ENCODE measurements at places on chromosomes 2 and 18. TPM values are rescaled to one million over a fixed set of nuclear protein-coding genes. Genes with fewer than 3 reads are reported as not detected.

DNA sequence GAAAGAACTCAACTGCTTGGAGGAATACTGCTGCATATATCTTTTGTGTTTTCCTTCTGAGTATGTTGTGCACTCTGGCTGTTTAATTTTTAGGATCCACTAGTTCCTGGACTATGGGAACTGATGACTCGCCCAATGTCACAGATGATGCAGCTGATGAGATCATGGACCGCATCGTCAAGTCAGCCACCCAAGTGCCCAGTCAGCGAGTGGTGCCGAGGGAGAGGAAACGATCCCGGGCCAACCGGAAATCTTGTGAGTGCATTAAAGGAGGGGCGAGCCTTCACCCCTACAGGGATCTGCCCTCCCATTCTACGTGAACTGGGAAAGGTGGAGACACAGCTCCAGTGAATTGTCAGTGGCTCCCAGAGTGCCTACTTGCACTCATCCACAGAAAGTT lies 59.6 kb downstream of the TPGS2 start:
- no peak for DNase-seq

The EPHA4 gene
- polyA plus RNA-seq: 12.3 TPM

GRCh38 chr2:127175751-127176354 lies 44.2 kb downstream of the CYP27C1 start:
- no peak for DNase-seq

The SGO2 gene
- polyA plus RNA-seq: 0.59 TPM

The CCL20 gene
- 0.20 TPM for polyA plus RNA-seq

- DNase-seq: no peak
These were observed 125.6 kb upstream of the CCDC150 start for GRCh38 chr2:196513796-196514526.

DNA sequence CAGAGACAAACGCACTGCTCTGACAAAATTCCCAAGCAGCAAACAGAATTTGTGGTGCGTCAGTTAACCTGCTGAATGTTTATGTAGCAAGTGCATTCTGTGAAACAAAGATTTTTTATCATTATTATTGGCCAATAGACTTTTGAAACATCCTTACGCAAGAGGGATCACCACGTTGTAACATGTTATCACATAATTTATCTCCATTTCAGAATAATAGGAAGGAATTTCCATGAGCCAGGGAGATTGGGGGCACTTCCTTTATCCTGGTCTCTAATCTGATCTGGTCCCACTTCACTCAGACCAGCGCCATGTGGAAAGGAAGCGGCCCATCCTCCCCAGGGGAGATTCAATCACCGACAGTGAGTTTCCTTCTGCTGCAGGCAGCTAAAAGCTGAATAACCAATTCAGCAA lies 166.1 kb downstream of the PID1 start:
- DNase-seq: no peak

The CYTIP gene
- polyA plus RNA-seq: 0.73 TPM

The CPLX4 gene
- polyA plus RNA-seq: not detected

GRCh38 chr18:76977108-76977621 lies 154.8 kb downstream of the ZNF236 start:
- no peak for DNase-seq

The TMEM169 gene
- 0.10 TPM for polyA plus RNA-seq

- DNase-seq: no peak
These were observed 2.0 kb upstream of the ANKRD62 start for GRCh38 chr18:12091538-12092141.

DNA sequence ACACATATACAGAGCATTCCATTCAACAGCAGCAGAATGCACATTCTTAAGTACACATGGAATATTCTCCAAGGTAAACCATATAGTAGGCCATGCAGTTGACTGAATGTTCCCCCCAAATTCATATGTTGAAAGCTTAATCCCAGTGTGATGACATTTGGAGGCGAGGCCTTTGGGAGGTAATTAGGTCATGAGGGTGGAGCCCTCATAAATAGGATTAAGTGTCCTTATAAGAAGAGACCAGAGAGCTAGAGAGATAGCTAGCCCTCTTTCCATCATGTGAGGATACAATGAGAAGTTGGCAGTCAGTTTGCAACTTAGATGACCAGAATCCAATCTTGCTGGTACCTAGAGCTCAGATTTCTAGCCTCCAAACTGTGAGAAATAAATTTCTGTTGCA lies 27.6 kb downstream of the TMEM185B start:
- DNase-seq: no peak

DNA sequence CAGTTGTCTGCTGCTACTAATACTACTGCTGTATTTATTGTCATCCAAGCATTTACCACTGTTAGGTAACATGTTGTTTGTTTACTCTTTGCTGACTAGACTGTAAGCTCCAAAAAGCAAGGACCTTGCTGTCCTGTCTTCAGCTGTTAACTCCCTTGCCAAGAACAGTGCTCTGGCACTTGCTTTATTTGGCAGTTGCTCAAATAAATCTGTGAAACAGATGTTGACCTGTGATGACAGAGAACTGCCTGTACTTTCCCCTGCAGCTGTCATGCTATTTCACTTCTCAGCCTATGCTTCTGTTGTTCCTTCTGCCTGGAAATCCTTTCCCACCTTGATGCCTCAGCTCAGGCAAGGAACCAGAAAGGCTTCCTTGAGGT lies 181.2 kb downstream of the ATAD2B start:
- DNase-seq: no peak

DNA sequence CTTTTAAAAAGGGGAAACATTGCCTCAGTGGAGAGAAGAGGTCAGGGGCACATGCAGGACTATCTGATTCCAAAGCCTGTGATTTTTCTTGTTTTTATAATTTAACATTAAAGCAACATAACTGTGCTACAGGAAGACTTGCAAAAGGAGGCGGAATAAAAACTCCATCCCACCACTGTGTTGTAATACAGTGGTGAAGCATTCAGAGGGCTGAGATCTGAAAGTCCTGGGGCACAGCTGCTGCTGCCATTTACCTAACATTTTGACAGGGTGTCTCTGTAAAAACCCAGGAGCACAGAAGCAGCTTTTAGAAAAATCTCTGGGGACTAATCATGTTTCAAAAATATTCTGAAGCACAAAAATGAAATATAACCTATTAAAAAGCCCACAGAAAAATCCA lies 97.6 kb downstream of the GRB14 start:
- DNase-seq: no peak

DNA sequence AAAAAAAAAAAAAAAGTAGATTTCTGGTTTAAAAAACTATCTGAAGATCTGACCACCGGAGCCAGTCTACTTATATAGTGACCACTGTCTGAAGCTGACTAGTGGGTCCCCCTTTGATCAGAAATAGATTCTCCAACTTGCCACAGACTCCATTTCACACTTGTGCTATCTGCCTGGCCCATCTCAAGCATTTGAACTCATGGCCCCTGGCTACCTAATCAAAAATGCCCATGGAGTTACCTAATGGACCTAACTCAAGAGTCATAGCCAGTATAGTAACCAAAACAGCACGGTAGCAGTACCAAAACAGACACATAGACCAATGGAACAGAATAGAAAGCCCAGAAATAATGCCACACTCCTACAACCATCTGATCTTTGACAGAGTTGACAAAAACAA lies 17.0 kb upstream of the ATL2 start:
- DNase-seq: no peak

The C2orf15 gene
- polyA plus RNA-seq: 0.03 TPM

GRCh38 chr2:76187415-76187814 lies 476.7 kb upstream of the GCFC2 start:
- DNase-seq: no peak

The COL5A2 gene
- 11.6 TPM for polyA plus RNA-seq

DNA sequence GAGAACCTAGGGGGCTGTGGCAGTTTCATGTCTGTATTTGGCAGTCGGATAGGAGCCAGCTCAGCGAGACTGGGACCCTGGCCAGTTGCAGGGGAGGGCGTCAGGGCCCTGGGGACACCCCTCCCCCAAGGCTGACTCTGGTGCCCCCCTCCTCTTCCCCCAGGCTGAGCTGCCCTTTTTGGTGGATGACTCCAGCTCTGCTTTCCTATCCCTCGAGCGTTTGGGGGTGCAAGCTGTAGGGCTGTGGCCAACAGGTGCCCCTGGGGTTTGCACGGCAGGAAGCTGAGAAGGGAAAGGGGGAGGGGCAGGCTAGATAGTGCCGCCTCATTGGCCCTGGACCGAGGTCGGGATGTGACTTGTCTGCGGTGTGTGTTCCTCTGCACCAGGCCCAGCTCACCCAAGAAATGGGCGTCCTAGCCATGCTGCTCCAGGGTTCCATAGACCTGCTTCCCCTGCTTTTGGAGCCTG lies 26.4 kb downstream of the SPEG start:
- DNase-seq: peak; percentile 60

DNA sequence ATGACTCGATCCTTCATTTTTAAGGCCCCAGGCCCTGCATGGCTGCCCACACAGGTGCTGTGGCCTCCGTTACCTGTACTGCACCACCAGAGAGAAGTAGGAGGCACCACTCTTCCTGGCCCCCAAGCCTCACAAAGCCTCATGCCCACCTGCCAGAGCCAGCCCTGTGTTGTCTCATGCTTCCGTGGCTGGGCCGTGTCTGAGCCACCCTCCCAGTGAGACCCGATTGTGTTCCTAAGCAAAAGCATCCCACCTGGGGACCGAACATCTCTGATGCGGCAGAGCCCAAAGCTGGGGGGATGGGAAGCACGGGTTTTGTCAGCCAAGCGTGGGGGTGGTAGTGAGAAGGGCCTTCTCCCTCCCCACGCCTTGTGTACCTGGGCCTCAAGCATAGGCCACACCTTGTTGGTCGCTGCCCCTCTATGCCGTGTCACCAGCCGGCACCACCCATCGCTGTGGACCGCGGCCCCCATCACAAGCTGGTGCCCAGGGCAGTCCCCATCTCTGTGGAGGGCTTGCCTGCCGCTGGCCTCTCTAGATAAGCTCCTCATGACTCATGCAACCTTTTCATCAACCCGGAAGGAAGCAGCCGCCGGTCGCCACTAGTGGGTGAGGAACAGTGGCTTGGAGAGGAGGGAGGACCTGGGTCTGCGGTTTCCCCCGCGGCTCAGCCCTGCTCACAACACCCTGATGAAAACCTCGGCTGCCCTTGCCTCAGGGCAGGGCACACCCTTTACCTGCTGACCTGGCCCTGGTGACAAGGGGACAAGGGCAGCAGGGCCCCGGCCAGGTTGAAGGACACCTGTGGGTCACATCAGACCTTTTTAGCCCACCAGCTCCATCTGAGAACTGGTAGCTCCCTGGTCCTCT lies 2.7 kb upstream of the RNPEPL1 start:
- DNase-seq: peak; percentile 70

DNA sequence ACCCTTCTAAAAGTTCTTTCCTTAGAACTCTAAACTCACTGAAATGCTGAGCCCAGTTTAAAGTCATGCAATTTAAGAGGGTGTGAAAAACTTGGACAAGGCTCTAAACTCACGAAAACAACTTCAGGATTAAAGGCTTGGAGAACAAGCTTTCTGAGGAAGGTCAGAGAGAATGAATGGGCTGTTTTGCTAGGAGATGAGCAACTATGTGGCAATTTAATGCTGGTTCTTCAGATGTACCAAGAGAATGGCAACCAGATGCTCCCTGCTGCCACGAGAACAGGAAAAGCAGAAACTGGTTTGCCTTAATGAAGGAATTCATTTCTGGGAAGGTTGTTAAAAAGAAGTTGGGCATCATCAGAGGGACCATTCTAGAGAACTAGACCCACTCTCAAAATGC lies 77.8 kb upstream of the PMAIP1 start:
- DNase-seq: no peak

DNA sequence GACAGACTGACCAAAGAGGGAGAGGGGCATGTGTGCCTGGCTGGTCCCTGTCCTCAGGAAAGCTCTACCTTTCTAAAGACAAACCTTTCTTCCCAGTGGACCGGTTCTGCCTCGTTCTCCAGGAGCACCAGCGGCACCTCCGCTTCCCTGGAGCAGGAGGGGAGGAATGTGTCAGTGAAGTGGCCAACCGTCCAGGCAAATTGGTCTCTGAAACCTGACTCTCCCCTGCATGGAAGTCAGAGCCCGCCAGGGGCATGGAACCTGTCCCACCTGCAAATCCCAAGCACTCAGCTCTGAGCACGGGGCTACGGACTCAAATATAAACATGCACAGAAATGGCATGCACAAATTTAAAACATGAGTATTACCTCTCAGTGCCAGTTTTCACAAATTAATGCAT lies 62.9 kb downstream of the COL6A3 start:
- no peak for DNase-seq

DNA sequence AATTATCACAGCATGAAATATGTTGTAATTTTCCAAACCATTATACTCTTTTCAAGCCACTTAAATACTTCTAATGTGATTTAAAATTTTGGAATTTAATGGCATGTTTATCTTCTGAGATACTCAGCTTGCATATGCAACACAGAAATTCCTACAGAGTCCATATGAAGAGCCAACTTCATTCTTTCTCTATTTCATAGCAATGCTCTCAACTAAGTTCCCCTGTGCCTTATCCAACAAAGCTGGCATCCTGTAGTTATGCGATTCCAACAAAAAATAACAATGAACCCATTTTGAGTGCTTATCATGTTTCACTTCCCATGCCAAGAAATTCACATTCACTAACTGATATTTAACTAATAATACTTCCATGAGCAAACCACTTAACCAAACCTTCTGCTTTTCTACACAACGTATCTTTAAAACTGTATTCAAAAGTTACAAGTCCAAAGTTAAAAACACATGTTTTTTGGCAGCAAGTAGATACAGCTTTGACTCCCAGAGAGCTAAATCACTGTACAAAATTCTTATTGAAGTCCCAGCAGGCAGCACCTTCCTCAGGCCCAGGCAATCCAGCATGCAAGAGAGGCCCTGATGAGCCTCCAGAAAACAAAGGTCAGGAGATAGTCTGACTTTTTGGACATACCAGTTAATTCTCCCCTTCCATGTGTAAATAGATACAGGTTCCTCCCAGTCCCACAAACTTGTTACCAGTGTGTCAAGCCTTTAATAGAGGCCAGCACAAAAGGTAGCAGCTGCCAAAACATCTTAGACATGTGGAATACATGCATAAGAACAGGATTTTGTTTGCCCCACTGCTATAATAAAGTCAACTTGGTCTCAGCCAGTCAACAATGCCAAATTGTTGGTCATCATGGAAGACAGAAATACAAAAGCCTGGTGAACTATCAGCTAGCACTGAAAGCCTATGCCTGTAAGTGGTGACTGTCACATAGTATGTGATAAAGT lies 113.1 kb upstream of the WDR75 start:
- no peak for DNase-seq

- no peak for DNase-seq
These were observed 11.9 kb downstream of the TNS1 start for GRCh38 chr2:217990791-217991465.

DNA sequence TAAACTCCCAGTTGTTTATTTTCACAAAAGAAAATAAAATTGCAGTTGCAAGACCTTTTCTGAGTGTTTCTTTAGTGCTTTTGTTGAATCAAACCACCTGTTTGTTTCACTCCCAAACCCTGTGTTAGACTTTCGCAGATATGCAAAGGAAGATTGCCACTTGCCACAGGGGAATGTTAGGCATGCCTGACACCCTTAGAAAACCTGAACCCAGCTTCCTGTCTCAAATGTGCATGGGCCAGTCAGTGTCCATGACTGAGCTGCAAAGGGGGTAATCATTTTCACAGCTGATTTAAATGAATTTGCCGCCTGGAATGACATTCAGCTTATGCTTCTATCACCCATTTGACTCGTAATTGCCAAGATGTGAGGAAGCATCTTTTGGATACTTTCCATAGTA lies 17.5 kb downstream of the TGOLN2 start:
- DNase-seq: no peak
